NCI-H510A treated with DMSO at 0.1 percent for 48 hours (cell line): ENCODE measurements at places on chromosomes 12 and 14.

GRCh38 chr14:24063263-24063836 is 8.0 kb upstream of the CPNE6 start:
- DNase-seq = no peak

DNA sequence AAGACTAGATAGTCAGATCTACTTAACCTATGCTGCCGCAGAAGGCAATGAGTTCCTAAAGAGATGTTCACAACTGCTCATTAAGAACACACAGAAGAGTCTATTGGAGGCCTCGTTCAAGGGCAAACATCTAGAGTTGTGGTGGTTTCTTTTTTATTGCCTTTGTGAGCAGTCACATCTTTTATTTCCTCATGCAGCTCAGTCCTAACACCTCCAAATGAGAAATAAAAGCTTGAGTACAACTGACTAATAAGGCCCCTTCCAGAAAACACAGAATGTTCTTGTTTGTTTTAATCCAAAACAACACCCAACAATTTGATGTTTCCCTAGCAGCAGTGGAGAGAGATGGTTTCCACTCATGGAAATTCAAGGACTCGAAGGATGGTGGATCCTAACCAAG is 123.5 kb upstream of the NOS1 start:
- DNase-seq = peak; percentile 49

DNA sequence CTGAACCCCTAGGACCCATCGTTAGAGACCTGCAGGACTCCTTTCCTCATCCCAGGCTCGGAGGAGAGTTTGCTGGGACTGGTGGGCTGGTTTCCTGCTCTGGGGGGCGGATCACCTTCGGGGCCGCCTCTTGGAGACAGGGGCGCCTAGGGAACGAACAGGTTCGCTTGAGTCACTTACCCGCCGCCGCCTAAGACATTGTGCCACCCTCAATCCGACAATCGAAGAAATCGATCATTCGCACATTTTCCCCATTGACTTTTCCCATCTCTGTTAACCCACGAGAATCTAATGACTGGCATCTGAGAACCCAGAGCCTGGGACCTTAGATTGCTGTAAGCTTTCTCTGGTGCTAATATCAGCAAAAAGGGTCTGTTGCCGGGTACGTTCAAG is 322 bp downstream of the SLC39A9 start:
- DNase-seq = no peak

- DNase-seq = no peak
Observed at GRCh38 chr14:52253503-52253902, 14.0 kb upstream of the PTGDR start.

GRCh38 chr14:26206640-26207039 is 391.2 kb downstream of the NOVA1 start:
- no peak for DNase-seq
